CD4-positive, alpha-beta T cell (primary cell): ENCODE measurements at places on chromosomes 11 and 22.
A peak's percentile ranks its signal among the peaks of the same experiment; 100 is the strongest.

GRCh38 chr11:1435820-1436467, 46.2 kb downstream of the BRSK2 start:
- DNase-seq = no peak

- DNase-seq = no peak
These were observed 9.2 kb upstream of the IFITM3 start for GRCh38 chr11:329886-330253.

GRCh38 chr11:15493921-15494620, 379.3 kb downstream of the INSC start:
- DNase-seq = no peak

- DNase-seq = no peak
These were observed 7.5 kb upstream of the POLDIP3 start for GRCh38 chr22:42622061-42622710.

DNA sequence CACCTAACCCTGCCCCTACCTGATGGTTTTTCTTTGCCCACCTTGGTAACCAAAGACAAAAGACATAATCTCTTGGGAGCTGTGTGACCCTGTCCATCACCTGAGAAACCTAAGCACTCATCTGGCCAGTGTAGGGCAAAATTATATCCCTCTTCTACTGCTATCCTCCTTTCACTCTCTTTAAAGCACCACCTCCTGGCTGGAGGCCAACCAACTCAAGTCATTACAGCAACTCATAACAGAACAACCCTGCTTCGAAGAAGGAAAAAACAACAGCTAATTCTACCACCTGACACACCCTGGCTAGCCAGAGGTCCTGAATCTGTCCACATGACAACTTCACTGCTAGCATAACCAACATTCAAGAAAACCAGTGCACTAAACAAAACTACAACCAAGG, 45.5 kb downstream of the GAS2 start:
- no peak for DNase-seq

DNA sequence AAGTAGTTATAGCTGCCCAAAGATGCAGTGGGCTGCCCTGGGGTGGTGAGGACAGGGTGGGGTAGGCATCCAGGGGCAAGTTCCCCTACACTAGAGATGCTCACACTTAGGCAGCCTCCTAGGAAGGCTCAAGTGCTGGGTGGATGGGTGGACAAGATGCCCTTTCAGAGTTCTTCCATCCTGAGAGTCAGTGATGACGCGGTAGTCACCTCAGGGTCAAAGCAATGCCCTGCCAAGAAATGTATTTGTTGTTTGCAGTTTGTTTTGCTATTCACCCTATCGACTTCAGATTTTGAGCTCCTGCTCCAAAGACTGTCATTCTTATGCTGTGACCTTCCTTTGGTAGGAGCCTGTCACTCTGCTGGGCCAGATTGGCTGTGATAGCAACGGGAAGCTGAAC, 18.9 kb downstream of the POLA2 start:
- no peak for DNase-seq

GRCh38 chr22:38126928-38127668, 16.6 kb upstream of the BAIAP2L2 start:
- no peak for DNase-seq

- no peak for DNase-seq
These were observed 1.1 kb upstream of the OR10A5 start for GRCh38 chr11:6844356-6844755.

DNA sequence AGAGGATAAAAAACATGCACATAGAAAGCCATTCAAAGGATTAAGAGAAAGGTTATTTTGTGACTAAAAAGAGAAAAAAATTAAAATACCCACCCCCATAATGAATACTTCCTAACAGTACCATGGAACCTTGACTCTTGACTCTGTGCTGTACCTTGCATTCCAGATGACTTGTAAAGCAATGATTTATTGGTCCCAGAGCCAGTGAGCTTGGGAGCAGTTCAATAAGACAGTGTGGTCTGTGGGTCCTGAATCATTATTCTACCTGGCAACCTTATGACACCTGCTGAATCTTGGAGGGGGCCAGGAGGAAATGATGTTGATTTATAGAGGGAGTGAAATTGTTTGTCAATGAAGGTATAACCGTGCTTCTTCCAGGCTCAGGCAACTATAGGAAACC, 34.2 kb upstream of the PAX6 start:
- no peak for DNase-seq

DNA sequence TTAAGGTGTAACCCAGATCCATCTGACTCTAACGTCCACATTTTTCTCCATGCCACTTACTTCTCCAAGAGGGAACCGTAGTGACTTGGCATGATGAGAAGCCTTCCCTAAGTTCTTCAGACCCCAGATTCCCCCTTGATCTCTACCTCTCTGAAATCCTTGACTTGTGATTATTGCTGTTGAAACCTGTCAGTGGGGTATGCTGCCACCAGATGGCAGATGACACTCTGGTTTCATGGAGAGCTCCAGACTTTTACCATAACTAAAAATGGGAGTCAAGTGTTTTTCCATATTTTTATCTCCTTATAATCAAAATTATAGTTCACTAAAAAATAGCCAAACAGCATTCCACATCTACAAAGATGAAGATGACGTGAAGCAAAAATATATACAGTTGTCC, 504.2 kb downstream of the SOX6 start:
- no peak for DNase-seq

DNA sequence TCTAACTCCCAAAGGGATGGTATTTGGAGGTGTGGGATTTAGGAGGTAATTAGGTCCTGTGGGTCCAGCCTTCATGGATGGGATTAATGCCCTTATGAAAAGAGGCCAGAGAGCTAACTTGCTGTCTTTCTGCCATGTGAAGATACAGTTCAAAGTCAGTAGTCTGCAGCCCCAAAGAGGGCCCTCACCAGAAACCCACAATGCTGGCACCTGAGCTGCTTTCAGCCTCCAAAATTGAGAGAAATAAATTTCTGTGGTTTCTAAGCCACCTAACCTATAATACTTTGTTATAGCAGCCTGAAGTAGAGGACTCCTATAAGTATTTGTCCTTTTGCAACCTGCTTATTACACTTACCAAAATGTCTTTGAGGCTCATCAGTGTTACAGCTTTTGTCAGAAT, 16.2 kb downstream of the ATM start:
- peak; percentile 49 for DNase-seq

DNA sequence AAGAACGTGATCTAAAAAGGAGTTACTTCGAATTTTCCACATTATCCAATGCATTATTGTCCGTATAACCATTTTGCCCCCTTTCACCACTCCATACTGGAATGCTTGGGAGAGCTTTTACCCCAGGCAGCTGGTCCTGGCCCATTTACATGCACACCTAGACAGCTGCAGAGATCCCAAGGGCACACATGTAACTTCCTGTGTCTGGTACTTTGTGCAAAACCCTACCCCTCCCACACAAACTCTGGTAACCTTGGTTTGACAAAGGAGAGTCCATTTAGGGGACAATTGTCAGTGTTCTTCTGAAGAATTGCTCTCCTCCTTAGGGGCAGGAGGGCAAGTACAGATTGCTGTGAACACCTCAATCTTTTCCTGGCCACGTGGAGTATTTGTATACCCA, 57.3 kb upstream of the SORL1 start:
- DNase-seq = no peak

DNA sequence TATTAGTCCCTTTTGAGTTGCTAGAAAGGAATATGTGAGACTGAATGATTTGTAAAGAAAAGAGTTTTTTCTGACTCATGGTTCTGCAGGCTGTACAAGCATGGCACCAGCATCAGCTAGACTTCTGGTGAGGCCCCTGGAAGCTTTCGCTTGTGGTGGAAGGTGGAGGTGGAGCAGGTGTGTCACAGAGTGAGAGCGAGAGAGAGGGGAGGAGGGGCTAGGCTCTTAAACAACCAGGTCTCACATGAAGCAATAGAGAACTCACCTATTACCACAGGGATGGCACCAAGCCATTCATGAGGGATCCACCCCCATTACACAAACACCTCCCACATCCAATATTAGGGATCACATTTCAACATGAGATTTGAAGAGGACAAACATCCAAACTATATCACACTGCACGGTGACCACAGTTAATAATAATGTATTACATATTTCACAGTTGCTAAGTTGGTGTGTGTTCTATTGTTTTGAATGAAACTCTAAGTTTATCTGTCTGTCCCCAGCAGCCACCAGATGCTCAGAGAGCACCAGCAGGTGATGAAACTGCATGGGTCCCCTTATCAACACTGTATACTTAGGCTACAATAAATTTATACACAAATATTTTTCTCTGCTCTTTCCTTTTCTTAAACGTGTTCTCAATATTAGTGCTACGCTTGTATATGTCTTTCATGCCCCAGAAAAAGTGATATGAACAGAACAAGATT, 14.1 kb downstream of the ZFP91 start:
- no peak for DNase-seq

- no peak for DNase-seq
These were observed at the start of gene POU2AF3 for GRCh38 chr11:111298413-111299100. POU2AF3 (plus strand) TSS chr11:111298546; CDS start chr11:111298582, 36 bp downstream.

DNA sequence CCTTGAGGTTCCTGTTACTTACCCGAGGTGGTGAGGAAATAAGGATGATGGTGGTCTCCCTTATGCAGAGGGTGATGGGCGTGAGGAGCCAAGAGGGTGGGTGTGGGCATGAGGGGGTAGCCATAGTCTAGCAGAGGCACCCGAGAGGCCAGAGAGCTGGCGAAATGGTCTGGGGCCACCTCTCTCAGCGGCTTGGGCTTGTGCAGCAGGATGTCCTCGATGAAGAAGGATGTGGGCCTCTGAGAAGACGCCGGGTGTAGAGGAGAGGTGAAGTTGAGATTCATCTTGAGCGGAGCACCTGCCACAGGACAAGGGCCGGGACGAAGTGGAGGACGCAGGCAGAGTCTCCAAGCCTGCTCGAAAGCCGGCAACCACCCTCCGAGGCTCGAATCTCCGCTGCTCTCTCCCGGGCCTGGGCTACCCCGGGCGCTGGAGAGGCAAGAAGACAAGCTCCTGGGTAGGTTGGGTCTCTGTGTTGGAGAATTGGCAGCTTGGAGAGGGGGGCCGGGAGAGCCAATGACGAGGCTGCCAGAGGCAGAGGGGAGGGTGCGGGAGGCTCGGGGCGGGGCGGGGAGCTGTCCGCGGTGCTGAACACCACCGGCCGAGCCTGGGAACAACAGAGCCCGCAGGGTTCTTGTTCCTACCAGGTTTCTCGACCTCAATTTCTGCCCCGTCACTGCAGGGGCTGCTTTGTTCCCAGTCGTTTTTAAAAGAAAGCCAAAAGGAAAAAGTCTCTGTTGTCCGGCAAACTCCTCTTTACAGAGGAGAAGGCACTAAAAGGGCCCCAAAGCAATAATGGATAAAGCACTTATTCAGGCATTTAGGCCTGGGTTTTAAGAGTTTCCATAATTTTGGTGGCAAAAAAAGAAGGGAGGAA, at the start of gene BSX:
Gene BSX, minus strand, starts transcription at position 447 of the 877 bp plus-strand sequence. Its CDS starts 163 bp downstream, at position 284.
- peak; percentile 22 for DNase-seq

- no peak for DNase-seq
These were observed 1.6 kb upstream of the SYCE3 start for GRCh38 chr22:50564289-50564688.
